ENCODE measurements at places on chromosomes 5 and 9.

DNA sequence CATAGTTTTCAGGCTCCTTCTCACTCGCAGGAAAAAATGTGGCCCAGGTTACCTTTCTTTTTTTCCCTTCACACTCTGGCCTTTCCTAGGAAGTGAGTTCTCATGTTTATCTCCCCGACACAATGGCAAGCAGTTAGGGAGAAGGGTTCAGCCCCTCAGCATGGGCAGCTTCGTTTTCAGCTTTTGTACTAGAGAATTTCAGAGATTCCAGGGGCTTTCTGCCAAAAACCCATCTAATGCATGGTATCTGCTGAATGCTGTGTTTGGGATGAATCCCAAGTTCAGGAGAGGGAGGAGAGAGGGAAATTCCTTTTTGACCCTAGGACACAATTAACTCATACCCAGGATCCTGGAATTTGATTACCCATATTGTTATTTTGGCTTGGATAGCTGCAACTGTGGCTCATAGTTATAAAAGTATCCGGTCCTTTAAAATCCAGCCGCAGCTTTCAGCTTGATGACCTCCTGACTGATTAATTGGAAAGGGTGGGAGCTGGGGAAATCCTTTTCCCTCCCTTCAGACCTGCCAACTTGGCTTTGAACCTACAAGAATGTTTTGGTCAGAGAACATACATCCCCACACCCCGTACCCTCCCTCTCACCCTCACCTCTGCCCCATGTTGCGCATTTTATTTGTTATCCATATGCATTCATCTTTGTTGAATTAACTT lies 78.4 kb downstream of the TMEM252 start:
- DNase-seq: no peak

- DNase-seq: no peak
Measured at GRCh38 chr9:19375538-19375937, 4.5 kb downstream of the RPS6 start.

DNA sequence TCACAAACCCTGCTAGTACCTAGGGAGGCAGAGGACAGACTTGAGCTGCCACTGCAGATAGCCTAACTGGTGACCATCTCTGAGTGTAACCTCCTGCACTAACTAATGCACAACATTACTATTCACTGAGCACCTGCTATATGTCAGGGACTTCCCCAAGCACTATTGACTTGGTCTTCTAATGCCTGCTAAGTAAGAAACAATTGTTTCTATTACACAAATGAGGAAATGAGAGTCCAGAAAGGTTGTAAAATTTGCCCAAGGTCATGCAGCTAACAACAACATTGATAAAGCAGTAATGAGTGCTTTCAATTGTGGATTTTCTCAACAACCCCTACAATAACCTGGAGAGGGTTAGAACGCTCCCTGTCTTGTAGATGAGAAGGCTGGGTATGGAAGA lies 183.7 kb downstream of the ZNF462 start:
- DNase-seq: peak; percentile 22

DNA sequence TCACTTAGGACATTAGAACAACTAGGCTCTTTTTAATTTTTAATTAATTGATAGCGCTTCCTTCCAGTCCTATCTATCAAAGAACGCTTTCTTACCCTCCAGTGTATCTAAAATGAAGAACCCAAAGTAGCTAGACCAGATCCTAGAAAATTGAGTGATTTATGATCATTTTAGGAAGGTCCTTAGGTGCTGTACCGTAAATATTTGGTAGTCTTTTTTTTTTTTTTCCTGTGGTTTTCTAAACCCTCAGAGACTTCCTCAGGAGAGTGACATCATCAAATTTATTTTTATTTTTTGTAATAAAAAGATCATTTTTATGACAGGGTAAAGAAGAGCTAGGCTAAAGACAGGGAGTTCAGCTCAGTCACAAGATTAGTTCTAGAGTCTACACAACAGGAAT lies 197.4 kb downstream of the WDR70 start:
- DNase-seq: no peak

- DNase-seq: no peak
Measured at GRCh38 chr5:26482076-26482809, 556.1 kb downstream of the CDH9 start.

DNA sequence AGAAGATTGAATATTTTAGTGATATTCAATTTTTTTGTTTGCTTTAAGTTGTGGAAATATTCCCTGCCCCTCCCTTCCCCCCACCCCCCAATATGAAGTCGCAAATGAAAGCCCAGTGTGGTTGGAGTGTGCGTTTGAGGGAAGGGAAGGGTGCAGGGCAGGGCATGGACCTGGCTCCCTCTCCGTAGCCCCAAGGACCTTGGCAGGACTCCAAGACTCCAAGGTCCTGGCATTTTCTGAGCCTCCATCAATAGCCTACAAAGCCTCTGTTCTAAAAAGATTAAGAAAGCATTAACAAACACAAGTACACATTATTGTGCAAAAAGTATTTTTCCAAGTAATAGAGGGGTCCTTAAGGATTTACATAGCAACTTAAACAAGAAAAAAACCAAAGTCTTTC lies 38.8 kb upstream of the PTPN3 start:
- DNase-seq: no peak
